ENCODE measurements at places on chromosomes 7 and 10.

DNA sequence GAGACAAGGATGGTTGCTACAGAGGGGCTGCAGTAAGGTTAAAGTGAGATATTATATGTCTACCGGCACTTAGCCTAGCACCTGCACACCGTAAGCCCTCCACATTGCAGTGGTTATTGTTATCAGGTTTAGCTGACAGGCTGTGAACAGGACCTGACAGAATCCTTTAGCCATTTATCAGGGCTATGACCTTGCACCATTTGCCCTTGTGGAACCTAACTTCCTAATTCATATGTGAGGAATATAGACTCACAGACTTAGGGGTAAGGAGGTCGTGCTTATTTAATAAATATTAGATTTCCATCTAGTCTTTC, 10.1 kb downstream of the NCOA4 start:
- DNase-seq, result no peak

DNA sequence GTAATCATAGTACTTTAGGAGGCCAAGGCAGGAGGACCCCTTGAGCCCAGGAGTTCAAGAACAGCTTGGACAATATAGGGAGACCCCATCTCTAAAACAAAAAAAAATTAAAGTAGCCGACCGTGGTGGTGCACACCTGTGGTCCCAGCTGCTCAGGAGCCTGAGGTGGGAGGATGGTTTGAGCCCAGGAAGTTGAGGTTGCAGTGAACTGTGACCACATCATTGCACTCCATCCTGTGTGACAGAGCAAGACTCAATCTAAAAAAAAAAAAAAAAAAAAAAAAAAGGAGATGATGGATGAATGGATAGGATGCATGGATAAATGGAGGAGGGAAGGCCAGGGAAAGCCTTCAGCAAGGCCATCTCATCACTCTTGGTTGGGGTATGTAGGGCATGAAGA, 33.4 kb upstream of the BMPR1A start:
- no peak for DNase-seq

DNA sequence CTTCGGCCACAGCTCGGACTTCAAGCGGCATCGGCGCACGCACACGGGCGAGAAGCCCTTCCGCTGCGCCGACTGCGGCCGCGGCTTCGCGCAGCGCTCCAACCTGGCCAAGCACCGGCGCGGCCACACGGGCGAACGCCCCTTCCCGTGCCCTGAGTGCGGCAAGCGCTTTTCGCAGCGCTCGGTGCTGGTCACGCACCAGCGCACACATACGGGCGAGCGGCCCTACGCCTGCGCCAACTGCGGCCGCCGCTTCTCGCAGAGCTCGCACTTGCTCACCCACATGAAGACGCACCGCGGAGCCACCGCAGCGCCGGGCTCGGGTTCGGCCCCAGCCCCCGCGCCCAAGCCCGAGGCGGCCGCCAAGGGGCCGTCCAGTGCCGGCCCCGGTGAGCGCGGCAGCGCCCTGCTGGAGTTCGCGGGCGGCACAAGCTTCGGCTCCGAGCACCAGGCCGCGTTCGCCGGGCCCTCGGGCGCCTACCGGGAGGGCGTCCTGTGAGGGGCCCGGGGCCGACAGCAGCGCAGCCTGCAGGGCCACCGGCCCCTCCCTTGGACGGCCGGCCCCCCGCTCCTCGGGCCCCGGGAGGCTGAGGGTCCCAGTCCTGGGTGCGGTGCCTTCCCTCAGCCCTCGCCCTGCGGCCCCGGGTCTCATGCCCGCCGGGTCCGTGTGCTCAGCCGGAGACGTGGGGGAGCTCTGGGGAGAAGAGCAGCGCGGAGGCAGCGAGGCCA, 17.2 kb downstream of the ZNF316 start:
- DNase-seq, result no peak

- DNase-seq, result no peak
Measured at GRCh38 chr7:123581162-123581459, 20.5 kb upstream of the ASB15 start.

GRCh38 chr10:84581976-84582375, 253.6 kb downstream of the CCSER2 start:
- no peak for DNase-seq

DNA sequence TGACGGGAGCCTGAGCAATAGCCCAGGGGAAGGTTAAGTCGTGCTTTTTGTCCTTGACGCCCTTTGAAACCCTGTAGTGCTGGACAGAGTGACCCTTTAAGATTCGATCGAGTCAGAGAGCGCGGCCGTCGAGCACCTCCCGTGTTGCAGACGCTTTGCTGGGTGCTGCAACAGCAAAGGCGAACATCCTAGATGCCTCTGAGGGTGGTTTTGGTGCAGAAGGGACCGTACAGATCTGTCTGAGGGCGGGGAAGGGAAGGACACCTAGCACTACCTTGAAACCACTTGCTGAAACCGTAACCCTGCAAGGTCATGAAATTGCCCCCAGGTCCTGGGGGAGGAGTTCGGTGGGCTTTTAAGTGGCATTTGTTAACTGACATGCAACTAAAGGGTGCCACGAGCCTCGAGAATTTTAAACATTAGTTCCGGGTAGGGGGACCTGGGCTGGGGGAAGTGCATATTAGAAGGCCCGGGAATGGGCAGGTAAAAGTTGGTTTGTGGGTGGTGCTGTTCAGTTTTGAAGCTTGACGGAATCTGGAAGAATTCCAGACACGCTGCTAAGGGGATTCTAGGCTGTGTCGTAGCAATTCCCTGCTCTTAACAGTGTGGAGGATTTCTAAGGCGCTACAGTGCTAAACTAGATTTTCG, 786 bp downstream of the ATP5F1C start:
- peak; percentile 44 for DNase-seq
